T-helper 1 cell (primary cell): ENCODE measurements at places on chromosomes 7 and 10.

DNA sequence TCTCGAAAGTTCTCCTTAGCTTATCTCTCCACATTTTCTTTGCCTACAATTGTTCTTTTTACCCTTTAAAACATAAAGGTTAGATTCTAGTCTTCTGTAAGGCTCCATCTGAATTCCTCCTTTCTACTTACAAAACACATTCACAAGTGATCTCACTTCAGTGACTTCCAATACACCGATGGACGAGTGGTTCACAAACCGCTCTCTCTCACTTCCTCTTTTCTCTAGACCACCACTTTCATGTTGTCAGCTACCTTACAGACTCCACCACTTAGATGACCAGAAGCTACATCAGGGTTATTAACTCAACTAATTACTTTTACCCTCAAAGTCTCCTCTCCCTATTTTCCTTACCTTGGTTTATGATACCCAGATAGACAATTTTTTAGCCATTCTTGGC, 11.8 kb downstream of the MET start:
- no peak for DNase-seq

- DNase-seq, result no peak
These were observed 50.5 kb downstream of the STRA8 start for GRCh38 chr7:135283959-135284638.

DNA sequence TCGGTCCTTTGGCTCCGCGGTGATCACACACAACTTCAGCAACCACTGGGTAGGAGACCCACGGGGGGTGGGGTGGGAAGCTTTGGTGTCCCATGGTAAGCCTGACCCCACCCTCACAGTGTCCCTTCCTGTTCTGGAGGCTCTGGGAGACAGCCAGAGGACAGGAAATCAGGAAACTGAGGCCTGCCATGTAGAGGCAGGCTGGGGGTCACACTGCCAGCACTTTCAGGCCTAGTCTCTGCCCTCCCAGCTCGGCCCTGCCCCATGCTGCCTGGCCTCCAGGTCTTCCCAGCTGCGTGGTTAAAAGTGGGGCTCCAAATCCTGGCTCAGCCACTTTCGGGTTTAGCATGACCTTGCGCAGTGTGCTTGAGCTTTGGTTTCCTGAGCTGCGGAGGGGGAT, 10.9 kb downstream of the AQP1 start:
- DNase-seq, result no peak

GRCh38 chr10:48404646-48405045, 98.2 kb downstream of the MAPK8 start:
- DNase-seq, result no peak

DNA sequence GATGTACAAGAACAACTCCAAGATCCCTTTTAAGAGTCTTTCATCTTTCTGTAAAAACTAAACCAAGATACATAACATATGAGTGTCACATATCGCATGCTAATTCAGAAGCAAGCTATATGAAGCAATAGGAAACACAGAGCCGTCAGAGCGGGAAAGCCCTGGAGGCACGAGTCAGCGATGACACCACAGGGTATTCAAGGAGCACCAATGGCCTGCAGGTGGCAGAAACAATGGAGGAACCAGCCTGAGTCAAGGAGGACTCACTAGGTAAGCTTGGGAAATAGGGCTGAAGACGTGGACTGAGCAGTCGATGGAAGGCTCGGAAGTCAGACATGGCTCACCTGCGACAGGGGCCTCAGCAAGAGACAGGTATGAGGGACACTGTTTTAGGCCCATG, 214.4 kb downstream of the FAM107B start:
- DNase-seq, result no peak

- DNase-seq, result no peak
These were observed 2.9 kb downstream of the ADD3 start for GRCh38 chr10:110010486-110011378.
